Left renal pelvis (tissue), 4 donors: ENCODE measurements at places on chromosomes 16 and 17.
A peak's percentile ranks its signal among the peaks of the same experiment; 100 is the strongest.

- DNase-seq = no peak
These were observed 772 bp downstream of the PRSS53 start for GRCh38 chr16:31087971-31088370.

DNA sequence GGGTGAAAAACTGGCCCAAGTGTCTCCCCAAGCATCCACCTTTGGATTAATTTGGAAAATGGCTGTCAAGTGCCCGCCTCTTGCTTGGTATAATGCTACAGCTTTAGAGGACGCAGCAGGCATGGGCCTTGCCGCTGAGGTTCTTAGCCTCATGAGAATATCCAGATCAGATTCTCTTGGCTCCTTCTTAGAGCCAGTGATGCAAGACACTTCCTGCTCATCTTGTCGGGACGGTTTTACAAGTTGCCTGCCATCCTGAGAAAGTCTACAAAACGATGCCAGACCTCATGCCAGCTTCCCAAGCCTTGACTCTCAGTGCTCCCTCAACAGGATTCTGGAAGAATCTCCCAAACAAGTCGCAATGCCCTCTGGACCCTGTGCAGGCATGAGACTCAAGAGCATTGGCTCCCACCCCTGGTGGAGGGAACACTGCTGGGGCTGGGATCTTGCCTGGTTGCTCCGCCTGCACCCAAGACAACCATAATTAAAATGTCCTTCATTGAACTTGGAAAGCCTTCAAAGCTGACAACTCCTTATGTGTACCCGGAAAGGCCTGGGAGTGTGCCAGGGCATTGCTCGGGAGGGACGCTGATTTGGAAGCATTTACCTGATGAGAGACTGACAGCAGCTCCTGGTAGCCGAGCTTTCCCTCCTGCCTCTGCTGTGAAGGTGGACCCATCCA, 25.8 kb upstream of the STH start:
- DNase-seq = no peak

DNA sequence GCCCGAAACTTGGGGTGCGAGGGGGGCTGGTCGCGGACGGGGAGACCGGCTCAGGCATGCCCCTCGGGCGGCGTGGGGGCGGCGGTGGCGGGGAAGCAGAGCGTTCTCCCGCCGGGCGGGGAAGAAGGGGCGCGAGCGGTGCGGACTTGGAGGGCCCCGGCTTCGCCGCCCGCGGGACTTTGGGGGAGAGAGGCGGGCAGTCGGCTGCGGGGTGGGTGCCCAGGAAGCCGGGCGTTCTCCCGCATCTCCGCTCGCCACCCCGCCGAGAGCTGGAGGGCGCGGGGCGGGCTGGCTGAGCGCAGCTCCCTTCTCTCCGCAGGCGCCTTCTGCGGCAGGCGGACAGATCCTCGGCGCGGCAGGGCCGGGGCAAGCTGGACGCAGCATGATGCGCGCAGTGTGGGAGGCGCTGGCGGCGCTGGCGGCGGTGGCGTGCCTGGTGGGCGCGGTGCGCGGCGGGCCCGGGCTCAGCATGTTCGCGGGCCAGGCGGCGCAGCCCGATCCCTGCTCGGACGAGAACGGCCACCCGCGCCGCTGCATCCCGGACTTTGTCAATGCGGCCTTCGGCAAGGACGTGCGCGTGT, 772 bp downstream of the NTN1 start:
- no peak for DNase-seq

GRCh38 chr17:43418441-43419374, 19.9 kb downstream of the ARL4D start:
- DNase-seq = no peak

- no peak for DNase-seq
These were observed 13.6 kb downstream of the CARHSP1 start for GRCh38 chr16:8855051-8855786.

- peak; percentile 99 for DNase-seq
These were observed 5.2 kb upstream of the UNK start for GRCh38 chr17:75779250-75779986.

- no peak for DNase-seq
These were observed 10.6 kb downstream of the TRPV2 start for GRCh38 chr17:16425698-16426659.

GRCh38 chr17:28717578-28718332, at the start of gene RAB34:
Gene RAB34, minus strand, starts transcription at chr17:28717868. Its CDS starts 602 bp downstream, at chr17:28717266.
- peak; percentile 87 for DNase-seq

- DNase-seq = no peak
These were observed 8.2 kb downstream of the MYLK3 start for GRCh38 chr16:46739934-46740333.

DNA sequence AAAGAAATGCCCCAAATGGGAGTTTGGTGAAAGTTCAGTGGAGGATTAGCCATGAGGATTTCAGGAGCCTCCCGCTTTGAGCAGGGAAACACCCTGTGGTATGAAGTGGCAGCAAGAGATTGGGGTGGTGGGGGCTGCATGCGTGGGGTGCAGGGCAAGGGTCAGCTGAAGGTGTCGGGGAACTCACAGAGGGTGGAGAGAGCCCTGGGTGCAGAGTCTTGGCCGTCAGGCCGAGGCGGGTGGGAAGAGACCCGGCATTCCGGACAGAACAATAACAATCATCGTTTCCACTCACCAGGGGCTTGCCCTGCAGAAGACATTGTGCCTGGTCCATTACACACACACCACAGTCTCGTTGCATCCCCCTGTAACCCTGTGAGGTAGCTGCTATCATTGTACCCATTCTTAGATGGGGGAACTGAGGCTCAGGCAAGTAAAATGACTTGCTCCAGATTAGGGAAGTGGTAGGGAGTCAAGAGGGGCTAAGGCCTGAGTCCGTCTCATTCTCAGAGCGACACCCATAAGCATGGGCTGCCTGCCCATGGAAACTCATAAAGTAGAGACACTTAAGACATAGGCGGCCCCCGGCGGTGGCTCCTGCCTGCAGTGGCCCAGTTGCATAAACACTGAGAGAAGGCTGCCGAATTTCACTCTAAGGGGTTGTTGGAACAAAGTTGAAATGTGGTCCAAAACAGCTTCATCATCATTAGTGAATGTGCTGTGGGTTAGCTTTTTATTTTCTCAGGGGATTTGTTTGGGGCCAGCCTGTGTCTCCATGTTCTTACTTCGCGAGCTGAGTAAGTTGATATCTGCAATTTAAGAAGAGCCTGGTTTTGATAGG, 93.3 kb downstream of the CMIP start:
- DNase-seq = no peak

GRCh38 chr16:47712276-47713224, 251.4 kb downstream of the PHKB start:
- no peak for DNase-seq

DNA sequence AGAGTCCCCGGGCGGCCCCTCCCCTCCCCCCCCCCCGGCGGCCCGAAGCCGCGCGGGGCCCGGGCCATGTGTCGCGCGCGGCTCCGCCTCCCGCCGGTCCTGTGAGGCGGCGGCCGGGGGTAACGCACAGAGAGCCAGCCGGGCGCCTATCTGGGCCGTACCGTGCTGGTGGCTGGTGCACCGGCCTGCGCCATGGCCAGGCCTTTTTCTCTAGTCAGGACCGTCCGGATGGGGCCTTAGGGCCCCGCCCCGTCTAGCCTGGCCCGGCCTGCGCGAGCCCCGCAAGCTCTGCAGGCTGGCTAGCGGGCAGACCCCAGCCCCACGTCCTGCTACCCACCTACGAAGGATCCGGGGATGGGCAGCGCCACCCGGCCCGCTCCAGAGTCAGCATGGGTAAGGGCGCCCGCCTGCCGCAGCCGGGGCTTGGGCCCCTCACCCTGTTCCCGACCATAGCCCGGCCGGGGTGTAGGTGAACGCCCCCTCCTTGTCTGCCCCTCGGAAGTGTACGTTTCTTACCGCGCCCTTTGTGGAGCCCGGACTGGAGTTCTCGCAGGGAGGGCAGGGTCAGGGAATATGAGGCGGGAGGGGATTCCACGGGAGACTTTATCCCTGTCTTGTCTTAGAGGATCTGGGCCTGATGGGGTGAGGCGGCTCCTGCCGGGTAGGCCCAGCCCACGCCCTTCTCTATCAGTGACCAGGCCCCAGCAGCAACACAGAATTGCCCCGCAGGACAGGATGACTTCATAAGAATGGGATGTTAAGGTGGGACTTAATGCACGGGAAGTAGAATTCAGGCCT, at the start of gene CENPT:
Gene CENPT (minus strand): TSS at position 630 of the 798 bp plus-strand sequence. CDS start 13,834 bp downstream, outside the sequence.
- DNase-seq = no peak

DNA sequence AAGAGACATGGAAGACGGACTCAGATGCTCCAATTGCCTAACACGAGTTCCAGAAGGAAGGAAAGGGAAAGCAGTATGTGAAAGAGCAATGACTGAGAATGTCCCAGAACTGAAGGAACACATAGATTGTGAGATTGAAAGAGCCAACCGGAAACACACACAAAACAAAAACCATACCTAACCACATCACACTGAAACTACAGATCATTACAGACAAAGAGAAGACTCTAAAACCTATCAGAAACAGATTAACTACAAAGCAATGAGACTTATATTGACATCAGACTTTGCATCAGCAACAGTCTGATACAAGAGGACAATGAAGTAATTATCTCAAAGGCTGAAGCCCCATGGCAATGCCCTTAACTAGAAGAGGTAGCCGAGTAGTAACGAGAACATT, 45.6 kb upstream of the CLEC18B start:
- DNase-seq = no peak

DNA sequence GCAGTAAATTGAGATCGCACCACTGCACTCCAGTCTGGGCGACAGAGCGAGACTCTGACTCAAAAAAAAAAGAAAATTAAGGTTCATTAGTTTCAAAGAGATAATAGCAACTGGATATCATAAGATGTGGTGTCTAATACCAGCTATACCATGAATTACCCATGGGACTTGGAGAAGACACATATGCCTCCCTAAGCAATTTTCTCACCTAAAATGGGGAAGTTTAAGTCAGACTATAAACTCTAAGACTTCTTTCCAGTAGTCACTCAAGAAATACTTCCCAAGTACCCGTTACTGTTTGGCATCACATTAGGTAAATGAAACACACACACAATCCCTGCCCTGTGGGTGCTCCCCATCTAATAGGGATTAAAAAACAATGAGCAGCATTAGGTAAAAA, 22.6 kb downstream of the SMURF2 start:
- DNase-seq = no peak

GRCh38 chr16:87424266-87424665, 32.1 kb downstream of the MAP1LC3B start:
- no peak for DNase-seq

DNA sequence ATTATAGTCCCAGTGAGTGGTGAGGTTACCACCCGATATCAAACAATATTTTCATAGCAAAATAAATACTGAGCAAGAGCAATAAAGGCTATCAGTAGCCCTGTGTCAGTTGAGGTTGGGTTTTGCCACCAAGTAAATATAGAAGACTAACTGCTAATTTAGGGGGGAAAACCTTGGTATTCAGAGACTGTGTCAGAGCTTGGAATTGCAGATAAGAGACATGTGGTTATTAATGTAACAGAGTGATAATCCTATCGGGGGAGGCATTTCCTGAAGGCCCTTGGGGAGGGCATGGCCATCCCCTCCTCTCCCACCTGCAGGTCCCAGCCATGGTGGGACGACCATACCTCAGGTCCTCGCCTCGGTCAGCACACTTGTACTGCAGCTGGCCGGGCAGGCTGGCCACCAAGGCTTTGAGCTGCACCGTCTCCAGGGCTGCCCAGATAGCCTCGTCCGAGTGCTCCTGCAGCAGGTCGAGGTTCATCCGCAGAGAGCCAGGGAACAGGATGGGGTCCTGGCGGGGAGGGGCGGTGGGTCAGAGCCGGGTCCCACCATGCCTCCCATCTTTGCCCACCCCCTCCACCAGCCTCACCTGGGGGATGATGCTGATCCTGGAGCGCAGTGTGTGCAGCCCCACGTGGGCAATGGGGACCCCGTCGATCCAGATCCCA, 68.9 kb downstream of the ABCC6 start:
- no peak for DNase-seq

- no peak for DNase-seq
These were observed 84.5 kb downstream of the SOX9 start for GRCh38 chr17:72205357-72205756.

DNA sequence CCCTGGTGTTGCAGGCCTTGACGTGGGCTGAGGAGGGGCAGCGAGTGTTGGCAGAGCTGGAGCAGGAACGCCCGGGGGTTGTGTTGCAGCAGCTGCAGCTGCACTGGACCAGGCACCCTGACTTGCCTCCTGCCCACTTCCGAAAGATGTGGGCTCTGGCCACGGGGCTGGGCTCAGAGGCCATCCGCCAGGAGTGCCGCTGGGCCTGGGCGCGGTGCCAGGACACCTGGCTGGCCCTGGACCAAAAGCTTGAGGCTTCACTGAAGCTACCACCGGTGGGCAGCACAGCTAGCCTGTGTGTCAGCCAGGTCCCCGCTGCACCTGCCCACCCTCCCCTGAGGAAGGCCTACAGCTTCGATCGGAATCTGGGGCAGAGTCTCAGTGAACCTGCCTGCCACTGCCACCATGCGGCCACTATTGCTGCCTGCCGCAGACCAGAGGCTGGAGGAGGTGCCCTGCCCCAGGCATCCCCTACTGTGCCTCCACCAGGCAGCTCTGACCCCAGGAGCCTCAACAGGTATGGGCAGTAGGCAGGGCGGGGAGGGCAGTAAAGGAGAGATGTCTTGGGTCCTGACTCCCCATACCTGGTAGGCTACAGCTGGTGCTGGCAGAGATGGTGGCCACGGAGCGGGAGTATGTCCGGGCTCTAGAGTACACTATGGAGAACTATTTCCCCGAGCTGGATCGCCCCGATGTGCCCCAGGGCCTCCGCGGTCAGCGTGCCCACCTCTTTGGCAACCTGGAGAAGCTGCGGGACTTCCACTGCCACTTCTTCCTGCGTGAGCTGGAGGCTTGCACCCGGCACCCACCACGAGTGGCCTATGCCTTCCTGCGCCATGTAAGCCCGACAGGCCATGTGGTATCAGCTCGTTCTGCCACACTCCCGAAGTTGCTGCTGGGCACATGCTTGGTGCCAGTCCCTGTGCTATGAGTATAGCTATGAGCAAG, 5.6 kb downstream of the PLEKHG4 start:
- peak; percentile 22 for DNase-seq

DNA sequence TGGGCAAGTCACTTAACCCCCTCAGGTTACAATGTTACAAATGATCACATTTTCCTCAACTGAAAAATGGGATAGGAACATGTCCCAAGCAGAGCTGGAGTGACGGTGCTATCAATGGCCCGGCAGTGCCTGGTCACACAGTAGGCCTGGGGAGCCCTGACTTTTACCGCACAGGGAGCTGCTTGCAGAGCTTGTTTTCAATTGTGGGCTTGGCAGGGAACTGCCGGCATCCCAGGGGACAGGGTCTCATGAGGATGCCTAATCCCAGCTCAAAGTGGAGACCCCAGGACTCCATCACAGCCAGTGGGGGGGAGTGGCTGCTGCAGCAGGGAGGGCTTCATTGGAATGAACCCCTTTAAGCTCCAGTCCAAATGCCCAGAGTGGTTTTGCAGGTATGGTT, 11.4 kb downstream of the SNX20 start:
- no peak for DNase-seq

- DNase-seq = no peak
These were observed 12.3 kb downstream of the ITGAL start for GRCh38 chr16:30484887-30485286.

GRCh38 chr17:5581655-5582054, 2.7 kb downstream of the NLRP1 start:
- no peak for DNase-seq

- DNase-seq = no peak
These were observed 7.6 kb downstream of the HDAC5 start for GRCh38 chr17:44115585-44116415.
